GM23248 (cell line): ENCODE measurements at places on chromosomes 1 and 21. TPM values are rescaled to one million over a fixed set of nuclear protein-coding genes. Genes with fewer than 3 reads are reported as not detected.
A peak's percentile ranks its signal among the peaks of the same experiment; 100 is the strongest.

- H3K4me3 ChIP-seq: no peak overlapping the region
- H3K4me1 ChIP-seq: no peaks in the 10 kb centered on the region
- no peaks in the 10 kb centered on the region for H3K27me3 ChIP-seq
Observed at GRCh38 chr21:46156378-46156645, 933 bp upstream of the FTCD start.

- DNase-seq: no peak
- peak overlapping the region; percentile 95 for H3K27ac ChIP-seq
- H3K4me1 ChIP-seq: peaks cover 14% of the 10 kb centered on the region
- H3K4me3 ChIP-seq: peak overlapping the region; percentile 79
- H3K27me3 ChIP-seq: no peaks in the 10 kb centered on the region
Observed at GRCh38 chr1:154937988-154938386, 1.5 kb upstream of the PMVK start.

DNA sequence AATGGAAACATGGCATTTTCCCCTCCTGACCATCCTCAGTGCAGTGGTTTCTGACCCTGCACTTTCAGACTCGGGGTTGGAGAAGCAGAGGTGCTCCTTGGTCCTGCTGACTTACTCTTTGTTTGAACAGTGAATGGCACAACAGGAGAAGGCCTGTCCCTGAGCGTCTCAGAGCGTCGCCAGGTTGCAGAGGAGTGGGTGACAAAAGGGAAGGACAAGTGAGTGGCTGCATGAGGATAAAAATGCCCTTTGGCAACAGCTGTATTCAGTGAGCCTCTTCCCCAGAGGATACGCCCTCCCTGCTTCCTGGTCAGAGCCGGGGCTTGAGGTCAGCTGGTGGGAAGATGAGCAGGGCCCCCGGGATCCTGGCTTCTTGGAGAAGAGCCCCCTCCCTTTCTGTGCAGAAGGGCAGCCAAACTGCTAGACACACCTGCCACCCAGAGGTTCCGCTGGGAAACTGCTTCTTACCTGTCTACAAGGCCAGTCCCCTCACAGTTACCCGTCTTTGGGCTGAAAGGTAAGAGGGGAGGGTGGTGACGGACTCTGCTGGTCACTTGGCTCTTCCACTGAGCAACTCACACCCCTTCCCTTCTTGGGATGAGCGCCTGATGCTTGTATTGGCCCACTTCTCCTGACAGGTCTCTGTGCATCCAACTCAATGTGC lies 16.6 kb downstream of the NPL start:
- H3K27ac ChIP-seq: no peak overlapping the region
- no peaks in the 10 kb centered on the region for H3K4me1 ChIP-seq
- no peaks in the 10 kb centered on the region for H3K27me3 ChIP-seq
- no peak for DNase-seq
- H3K4me3 ChIP-seq: no peak overlapping the region

- no peaks in the 10 kb centered on the region for H3K36me3 ChIP-seq
- H3K4me1 ChIP-seq: peaks cover 14% of the 10 kb centered on the region
- no peaks in the 10 kb centered on the region for H3K27me3 ChIP-seq
- DNase-seq: no peak
Observed at GRCh38 chr1:212710566-212710965, 10.9 kb upstream of the BATF3 start.

- H3K36me3 ChIP-seq: no peaks in the 10 kb centered on the region
- H3K4me1 ChIP-seq: peaks cover 49% of the 10 kb centered on the region
- no peaks in the 10 kb centered on the region for H3K27me3 ChIP-seq
- peak overlapping the region; percentile 53 for H3K27ac ChIP-seq
- H3K4me3 ChIP-seq: peak overlapping the region; percentile 26
Observed at GRCh38 chr1:218459878-218460711, 115.0 kb downstream of the TGFB2 start.

DNA sequence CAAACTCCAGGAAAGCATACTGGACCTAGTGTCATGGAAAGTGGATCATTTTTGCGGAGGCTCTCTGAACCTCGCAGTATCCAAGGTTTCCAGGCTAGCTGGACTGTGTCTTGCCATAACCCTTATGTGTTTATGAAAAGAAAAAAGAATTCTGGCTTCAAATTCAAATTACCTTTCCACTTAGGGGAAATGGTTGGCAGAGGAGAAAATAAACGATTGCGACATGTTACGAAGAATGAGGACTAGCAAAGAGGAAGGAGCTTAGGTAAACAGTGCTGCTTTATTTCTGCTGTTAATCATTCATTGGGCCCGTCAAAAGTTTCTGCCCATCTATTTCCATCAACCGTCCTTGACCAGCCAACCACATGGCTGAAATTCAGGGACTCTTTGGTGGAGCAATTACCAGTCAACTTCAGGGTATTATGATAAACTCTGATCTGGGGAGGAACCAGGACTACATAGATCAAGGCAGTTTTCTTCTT lies at the start of gene C4BPA:
Gene C4BPA, plus strand, starts transcription at position 342 of the 482 bp plus-strand sequence. CDS start 8,793 bp downstream, outside the sequence.
- no peak within 1 kb of the TSS for H3K4me3 ChIP-seq
- H3K27me3 ChIP-seq: peaks cover 8% of the 10 kb centered on the region
- no peak for DNase-seq
- no peak within 1 kb of the TSS for H3K27ac ChIP-seq

GRCh38 chr1:4660917-4661594 lies 6.6 kb downstream of the AJAP1 start:
- H3K36me3 ChIP-seq: no peaks in the 10 kb centered on the region
- peaks cover 17% of the 10 kb centered on the region for H3K27me3 ChIP-seq
- H3K27ac ChIP-seq: no peak overlapping the region
- no peak for DNase-seq

The WDR64 gene
- total RNA-seq: not detected in 2 replicates

DNA sequence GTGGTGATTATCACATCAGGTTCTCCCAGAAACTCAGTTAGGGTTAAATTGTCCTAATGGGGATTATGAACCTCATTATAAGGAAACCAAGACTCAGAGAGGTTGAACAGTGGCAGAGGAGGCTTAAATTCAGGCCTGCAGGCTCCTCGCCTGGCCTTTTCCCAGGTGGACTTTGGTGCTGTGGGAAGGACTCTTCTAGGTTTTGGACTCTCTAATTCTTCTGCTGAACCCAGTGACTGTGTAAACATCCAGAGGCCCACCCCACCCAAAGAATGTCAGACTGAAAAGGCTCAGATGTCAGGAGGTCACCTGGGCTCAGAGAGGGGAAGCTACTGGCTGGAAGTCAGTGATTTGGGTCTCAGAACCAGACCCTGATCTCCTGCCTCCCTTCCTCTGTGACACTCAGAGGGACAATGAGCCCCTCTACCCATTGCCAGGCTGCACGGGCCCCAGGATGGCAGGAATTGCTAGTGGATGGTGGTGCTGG lies 2.5 kb downstream of the ZNF362 start:
- no peaks in the 10 kb centered on the region for H3K27me3 ChIP-seq
- no peak for DNase-seq
- no peak overlapping the region; the same call in 1 of the 2 replicates for H3K4me3 ChIP-seq
- H3K4me1 ChIP-seq: peaks cover 8% of the 10 kb centered on the region
- H3K27ac ChIP-seq: no peak overlapping the region

- H3K27ac ChIP-seq: no peak overlapping the region
- no peaks in the 10 kb centered on the region for H3K27me3 ChIP-seq
- no peaks in the 10 kb centered on the region for H3K4me1 ChIP-seq
Observed at GRCh38 chr1:53575141-53575954, 116.1 kb downstream of the DMRTB1 start.

DNA sequence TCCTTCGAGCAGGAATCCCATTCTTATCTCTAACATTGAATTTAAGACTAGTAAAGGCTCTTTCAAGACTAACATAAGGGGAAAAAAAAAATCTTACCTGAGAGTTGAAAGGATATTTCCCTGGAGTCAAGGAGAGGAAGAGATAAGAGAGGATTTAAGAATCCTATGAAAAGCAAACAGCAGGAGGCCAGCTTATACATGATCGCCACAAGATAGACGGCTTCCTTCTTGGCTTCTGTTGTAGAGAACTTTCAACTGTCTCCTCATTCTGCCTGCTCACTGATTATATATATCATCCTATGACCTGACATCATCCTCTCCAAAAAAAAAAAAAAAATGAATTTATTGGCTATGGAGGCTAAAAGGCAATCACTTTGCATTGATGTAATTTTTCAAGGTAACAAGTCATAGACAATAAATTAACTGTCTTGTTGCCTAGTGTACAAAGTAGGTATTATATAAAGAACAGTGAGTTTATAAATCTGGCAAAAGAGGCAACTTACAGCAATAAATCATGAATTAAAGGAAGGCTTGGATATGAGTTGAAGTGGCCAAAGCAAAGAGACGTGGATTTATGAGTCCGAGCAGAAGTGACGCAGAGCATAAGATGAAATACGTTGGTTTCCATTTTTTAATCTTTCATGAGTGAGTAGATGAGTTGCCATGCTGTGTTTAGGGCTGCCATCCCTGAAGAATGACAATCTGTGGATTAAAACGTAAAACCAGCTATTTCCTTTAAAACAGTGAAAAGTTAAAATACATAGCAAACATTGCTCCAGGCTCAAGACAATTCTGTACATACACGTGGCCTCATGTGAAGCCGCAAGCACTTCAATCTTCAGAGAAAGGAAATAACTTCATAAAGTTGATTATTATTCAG lies at the start of gene UTS2:
Gene UTS2, minus strand, starts transcription at position 262 of the 880 bp plus-strand sequence. Its CDS starts 62 bp downstream, at position 200.
- no peak within 1 kb of the TSS for H3K27ac ChIP-seq
- DNase-seq: no peak
- no peaks in the 10 kb centered on the region for H3K27me3 ChIP-seq
- H3K36me3 ChIP-seq: no peaks in the 10 kb centered on the region
- H3K4me1 ChIP-seq: no peaks in the 10 kb centered on the region
- H3K4me3 ChIP-seq: no peak within 1 kb of the TSS

DNA sequence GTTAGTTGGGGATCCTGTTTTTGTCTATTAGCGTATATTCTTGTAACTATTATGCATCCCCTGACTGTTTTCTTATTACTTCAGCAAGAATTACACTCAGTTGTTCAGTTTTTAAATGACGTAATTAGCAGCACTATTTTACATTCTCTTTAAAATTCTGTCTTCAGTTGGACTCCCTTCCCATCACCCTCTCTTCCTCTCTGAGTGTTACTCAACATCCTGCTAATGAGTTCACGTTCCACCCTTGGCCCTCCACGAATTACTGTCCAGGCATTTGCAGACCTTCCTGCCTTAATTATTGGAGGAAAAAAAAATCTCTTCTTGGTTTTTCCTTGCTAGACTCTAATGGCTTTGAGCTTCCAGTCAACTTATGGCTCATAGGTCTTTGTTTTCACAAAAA lies 23.6 kb upstream of the FAM78B start:
- H3K27ac ChIP-seq: no peak overlapping the region
- H3K4me1 ChIP-seq: no peaks in the 10 kb centered on the region

The SERPINC1 gene
- not detected in 2 replicates for total RNA-seq

DNA sequence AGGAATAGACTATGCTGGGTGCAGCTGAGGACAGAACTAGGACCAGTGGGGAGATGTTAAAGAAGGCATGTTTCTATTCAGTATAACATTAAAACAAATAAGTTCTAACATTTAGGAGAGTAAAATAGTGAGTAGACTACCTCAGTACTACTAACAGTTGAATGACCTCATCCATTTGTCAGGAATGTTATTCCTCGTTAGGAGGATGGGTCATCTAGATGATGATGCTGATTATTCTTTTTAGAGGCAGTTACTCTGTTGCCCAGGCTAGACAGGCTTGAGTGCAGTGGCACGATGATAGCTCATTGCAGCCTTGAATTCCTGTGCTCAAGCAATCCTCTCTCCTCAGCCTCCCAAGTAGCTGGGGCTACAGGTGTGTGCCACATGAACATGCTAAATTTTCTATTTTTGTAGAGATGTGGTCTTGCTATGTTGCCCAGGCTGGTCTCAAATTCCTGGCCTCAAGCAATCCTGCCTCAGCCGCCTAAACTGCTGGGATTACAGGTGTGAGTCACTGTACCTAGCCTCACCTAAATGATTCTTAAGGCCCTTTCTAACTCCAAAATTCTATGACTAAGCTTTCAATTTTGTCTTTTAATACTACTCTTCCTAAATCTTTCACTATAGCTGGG lies 9.3 kb downstream of the EEIG2 start:
- no peak overlapping the region for H3K4me3 ChIP-seq
- no peaks in the 10 kb centered on the region for H3K27me3 ChIP-seq
- H3K4me1 ChIP-seq: no peaks in the 10 kb centered on the region

DNA sequence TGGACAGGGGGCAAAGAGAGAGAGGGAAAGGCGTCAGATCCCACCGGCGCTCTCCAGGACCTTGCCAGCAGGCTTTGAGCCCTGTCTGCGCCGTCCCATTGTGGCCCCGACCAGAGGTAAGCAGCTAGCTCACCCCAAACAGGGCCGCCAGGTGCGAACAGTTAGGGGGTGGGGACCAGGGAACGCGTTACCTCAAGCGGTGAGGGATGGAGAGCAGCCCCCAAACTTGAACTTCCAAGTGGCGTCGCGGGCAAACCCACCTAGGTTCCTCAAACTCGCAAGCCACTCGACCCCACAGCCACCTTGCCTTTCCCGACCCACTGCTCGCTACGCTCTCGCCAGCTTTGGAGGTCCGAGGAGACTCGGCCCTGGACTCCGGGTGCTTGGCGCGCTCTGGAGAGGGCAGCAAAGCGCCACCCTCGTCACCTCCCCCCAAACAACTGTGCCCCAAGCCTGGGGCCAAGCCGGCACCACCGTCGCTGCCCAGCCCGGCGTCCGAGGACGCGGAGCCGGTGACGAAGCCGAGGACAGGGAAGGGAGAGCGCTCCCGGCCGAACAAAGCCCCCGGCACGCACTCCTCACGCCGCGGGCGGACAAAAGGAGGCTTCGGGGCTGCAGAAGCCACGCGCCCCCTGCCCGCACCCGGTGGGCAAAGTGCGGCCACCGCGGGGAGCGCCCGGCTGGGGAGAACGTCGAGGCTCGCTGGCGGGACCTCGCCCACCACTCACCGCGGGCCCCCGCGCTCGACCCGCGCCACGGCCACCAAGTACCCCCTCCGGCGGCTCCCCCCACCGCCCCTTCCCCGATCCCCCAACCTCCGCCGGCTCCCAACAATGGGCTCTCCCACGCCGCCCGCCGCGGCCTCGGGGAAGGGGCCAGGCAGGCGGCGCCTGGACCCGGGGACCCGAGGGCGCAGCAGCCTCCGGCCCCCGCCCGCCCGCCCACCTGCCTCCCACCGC lies 976 bp downstream of the SSBP3 start:
- peaks cover 35% of the 10 kb centered on the region for H3K4me1 ChIP-seq
- H3K36me3 ChIP-seq: no peaks in the 10 kb centered on the region
- peak; percentile 61 for DNase-seq
- peak overlapping the region; percentile 48 for H3K27ac ChIP-seq

GRCh38 chr21:39020751-39021477 lies 162.3 kb downstream of the PSMG1 start:
- peak; percentile 84 for DNase-seq
- H3K4me1 ChIP-seq: peaks cover 20% of the 10 kb centered on the region
- H3K27me3 ChIP-seq: no peaks in the 10 kb centered on the region
- H3K27ac ChIP-seq: 0 out of 2 replicates have a peak overlapping the region, but pooled peaks have one; percentile 21

- peak; percentile 84 for DNase-seq
- H3K27me3 ChIP-seq: no peaks in the 10 kb centered on the region
- H3K27ac ChIP-seq: no peak overlapping the region
- H3K4me1 ChIP-seq: peaks cover 20% of the 10 kb centered on the region
- no peaks in the 10 kb centered on the region for H3K36me3 ChIP-seq
Observed at GRCh38 chr1:92749024-92749634, 35.8 kb downstream of the EVI5 start.

DNA sequence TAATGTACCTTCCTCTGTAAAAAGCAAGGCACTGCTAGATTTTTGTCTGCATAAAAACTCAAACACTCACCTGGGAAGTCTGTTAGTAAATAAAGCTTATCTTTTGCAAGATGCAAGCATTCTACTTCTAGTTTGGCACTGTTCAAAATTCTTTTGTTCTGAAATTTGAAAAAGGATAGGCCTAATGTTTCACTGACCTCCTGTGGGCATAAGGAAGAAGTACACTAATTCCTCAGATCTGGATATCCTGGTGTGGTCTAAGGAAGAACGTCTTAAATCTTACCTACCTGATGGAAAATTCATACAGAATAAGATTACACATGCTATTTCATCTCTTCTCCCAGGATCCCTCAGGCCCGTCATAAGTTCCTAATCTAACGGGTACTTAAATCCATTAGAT lies 93.5 kb upstream of the CAMK1G start:
- no peak overlapping the region for H3K4me3 ChIP-seq
- DNase-seq: peak; percentile 46
- no peaks in the 10 kb centered on the region for H3K27me3 ChIP-seq
- 0 out of 2 replicates have a peak, but pooled peaks cover 6% of the 10 kb centered on the region for H3K4me1 ChIP-seq

The ARHGAP30 gene
- total RNA-seq: not detected in 2 replicates
